ENCODE measurements at places on chromosomes 11 and 22.

- DNase-seq, result peak; percentile 46
These were observed 33.1 kb upstream of the CBX7 start for GRCh38 chr22:39185601-39186012.

DNA sequence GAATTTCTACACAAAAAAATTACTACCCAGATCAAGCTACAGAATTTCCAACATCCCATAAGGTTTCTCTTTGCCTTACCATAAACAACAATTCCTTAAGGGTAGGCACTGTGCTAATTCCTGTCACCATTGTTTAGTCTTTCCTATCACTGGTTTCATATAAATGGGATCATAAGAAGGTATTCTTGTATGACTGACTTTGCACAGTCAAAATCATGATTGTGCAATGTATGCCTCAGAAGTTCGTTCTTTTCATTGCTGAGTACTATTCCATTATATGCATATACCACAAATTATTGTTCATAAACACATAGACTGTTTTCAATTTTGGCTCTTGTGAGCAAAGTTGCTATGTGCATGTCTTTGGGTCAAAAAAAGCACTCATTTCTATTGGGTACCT is 611.6 kb upstream of the CADM1 start:
- DNase-seq, result no peak

GRCh38 chr11:107827041-107827440 is 31.5 kb downstream of the SLC35F2 start:
- DNase-seq, result no peak

GRCh38 chr11:69497221-69497787 is 15.8 kb downstream of the LINC01488 start:
- peak; percentile 93 for DNase-seq

GRCh38 chr11:110295531-110296225 is 736 bp downstream of the RDX start:
- DNase-seq, result peak; percentile 39

- no peak for DNase-seq
These were observed 127.0 kb upstream of the CTSC start for GRCh38 chr11:88464528-88464927.

DNA sequence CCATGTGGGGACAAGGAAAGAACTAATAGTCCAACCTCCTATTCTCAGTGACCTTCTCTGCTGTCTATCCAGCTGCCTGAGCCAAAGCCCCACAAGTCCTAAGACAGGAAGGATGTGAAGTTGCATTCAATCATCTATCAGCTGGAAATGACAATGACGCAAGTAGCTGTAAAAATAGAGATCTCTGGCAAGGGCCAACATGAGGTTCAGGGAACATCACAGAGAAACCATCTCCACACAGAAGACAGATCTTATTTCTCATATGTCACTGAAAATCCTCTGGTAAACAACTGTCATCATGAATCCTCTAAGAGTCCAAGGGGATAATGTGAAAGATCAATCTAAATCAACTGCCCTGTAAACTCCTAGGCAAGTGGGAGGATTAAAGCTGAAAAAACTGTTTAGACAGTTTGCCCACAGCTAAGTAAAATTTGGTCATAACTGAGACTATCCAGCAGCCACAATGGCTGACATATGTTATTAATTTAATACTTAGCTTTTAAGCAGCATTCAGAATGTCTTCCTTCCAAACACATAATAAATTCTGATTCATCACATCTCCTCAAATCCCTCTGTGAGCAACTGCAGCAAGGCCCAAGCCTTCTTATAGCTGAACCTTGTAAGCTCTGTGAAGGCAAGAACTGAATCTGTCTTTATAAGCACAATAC is 52.1 kb downstream of the ALG9 start:
- DNase-seq, result peak; percentile 73

DNA sequence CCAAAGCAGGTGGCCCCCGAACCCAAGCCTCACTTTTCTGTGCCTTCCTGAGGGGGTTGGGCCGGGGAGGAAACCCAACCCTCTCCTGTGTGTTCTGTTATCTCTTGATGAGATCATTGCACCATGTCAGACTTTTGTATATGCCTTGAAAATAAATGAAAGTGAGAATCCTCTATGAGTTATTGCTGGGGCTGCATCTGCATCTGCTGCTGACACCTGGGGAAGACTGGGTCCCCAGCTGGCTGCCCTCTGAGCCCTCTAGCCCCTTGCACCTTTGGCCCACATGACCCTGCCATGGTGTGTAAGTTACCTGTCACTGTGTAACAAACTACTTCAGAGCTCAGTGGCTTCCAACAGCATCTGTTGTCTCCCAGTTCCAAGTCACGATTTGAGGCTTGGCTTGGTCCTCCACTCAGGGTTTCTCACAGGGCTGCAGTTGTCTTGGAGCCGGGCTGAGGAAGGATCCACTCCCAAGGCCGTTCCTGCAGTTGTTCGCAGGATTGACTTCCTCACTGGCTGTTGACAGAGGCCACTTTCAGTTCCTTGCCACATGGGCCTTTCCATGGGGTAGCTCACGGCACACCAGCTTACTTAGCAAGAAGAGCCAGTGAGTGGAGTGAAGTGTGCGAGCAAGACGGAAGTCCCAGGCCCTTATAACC is 13.5 kb upstream of the UVRAG start:
- no peak for DNase-seq

GRCh38 chr11:44954051-44954906 is 3.6 kb upstream of the TP53I11 start:
- DNase-seq, result no peak

DNA sequence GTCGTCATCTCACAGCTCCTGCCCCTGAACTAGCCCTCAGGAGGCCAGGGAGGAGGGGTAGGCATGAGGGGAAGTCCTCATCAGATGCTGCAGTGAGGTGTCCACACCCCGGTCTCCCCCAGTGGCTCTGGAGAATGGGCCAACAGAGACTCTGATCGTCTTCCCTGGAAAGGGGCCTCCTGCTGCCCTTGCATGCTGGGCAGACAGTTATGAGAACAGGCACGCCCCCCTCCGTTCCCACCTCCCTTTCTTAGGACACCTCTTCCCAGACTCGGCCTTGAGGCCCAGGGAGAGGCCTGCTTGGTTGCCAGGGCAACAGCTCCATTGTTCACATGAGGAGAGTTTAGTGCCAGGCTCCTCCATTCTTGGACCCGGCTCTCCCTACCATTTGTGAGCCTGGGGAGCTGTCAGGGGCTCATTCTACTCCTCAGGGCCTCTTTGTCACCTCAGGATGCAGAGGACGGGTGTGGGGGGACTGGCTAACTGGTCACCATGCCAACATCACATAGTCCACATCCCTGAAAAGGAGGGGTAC is 157.7 kb downstream of the TTC17 start:
- DNase-seq, result no peak

DNA sequence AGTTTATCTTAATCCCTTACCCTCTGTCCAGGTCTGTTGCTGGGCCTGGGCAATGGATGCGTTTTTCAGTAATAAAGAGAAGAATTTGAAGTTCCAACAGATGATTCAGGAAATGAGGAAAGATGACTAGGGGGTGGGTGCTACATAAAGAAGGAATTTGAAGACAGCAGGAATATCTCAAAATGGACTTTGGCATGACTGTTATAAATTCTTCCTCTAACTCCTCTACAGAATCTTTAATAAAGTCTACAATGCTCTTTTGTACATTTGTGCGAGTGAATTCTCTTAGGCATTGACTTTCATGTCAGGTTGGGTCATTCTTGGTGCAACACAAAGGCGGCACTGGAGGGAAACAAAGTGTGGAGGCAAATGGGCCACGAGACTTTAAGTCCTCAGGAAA is 35.1 kb upstream of the PRSS23 start:
- no peak for DNase-seq

DNA sequence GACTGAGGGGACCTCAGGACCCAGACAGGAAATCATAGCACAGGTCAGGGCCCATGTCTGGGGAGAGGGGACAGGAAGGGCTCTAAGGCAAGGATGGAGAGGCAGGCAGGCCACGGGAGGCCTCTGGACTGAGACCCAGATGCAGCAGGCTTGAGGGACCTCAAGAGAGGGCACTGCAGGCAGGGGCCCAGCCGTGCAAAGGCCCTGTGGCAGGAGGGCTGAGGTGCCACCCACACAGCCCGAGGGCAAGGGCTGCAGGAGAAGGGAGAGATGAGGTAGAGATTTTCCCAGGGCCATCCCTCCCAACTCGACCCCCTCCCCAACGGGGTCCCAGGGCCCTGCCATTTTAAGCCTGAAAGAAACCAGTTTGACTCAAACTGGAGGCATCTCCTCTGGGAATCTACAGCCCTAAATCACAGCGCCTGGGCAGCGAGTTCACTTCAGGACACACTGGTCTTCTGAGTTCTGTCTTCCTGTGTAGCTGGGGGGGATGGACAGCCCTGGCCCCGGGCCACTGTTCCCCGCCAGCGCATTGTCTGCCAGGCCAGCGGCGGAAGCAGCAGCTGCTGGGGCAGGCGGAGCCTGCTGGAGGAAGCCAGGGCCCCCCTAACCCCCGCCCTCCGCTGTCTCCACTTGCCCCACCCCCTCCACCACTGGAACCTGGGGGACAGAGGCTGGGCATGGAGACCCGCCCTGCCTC is 20.3 kb upstream of the WNT7B start:
- DNase-seq, result peak; percentile 96

GRCh38 chr22:27128461-27129085 is 471.2 kb downstream of the MIAT start:
- no peak for DNase-seq

DNA sequence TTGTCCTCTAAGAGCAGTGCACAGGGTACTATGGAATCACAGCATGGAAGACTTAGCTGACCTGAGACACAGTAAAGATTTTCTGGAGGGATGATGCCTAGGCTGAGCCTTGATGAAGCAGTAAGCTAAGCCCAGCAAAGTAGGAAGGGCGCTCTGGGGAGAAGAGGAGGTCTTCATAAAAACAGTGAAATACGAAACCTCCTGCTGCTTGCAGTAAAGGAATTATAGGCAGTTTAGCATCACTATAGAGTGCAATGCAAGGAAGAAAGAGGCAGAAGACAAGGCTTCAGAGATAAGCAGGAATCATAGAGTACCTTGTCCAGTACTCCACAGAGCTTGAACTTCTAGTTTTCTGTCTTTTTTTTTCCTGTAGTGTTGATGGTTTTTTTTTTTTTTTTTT is 555.7 kb upstream of the CADM1 start:
- DNase-seq, result no peak

DNA sequence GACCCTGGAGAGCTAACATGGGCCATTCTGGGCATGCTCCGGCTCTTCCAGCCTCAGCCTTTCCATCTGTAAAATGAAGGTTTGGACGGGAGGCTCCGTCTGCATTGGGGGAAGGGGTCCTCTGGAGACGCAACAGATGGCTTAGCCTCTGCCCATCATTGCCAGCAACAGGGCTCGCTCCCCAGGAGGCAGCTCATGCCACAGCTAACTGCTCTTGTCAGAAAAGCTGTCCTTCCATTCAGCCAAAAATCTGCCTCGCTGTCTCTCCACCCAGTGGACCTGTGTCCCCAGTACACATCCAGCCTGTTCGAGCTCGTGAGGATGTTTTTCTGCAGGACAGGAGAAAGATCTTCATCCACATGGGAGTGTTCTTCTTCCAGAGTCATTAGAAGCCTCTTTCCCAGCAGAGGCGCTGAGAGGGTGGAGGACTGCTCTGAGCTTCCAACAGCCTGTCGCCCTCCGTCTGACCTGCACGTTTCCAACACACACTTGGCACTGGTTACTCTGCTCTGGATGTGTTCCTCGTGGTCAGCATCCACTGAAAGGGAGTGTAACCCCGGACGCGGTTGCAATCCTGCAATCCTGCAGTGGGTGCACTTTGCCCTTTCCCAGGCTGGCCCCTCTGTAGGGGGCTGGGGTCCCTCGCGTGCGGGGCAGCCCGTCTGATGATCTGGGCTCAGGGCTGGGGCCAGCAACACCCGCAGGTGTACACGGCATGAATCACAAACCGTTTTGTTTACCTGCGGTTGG is 1340.9 kb downstream of the TBC1D22A start:
- no peak for DNase-seq

GRCh38 chr11:2570841-2571597 is 126.2 kb downstream of the KCNQ1 start:
- DNase-seq, result no peak

- peak; percentile 40 for DNase-seq
These were observed 38.3 kb upstream of the HMGXB4 start for GRCh38 chr22:35219012-35219411.

DNA sequence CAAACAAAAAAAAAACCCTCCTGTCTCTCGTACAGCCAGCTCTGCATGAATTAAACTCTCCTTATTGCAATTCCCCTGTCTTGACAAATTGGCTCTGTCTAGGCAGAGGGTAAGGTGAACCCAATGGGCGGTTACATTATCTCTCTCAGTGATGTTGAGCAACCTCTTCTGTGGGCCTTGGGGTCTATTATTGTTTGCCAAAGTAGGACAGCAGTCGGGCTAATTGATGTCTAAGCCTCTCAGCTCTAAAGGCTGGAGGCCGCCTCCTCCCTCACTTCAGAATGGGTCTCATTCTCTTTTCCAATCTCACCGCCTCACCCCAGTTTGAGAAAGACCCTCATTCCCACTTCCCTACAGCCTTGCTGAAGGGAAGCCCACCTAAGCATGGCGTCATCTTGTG is 1.3 kb upstream of the SLC25A45 start:
- DNase-seq, result no peak

DNA sequence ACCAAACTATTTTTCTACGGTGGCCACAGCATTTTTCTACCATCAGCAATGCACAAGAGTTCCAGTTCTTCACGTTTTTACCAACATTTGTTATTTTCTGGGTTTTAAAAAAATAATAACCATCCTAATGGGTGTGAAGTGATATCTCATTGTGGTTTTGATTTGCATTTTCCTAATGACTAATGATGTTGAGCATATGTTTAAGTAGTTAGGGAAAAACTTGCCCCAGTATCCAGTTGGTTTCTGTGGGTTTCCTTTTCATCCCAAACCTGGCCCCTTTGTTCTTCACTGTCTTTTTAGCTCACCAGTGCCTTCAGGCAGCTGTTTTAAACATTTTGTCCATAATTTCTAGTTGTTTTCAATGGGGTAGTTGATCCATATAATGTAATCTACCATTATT is 14.7 kb upstream of the PTS start:
- no peak for DNase-seq

DNA sequence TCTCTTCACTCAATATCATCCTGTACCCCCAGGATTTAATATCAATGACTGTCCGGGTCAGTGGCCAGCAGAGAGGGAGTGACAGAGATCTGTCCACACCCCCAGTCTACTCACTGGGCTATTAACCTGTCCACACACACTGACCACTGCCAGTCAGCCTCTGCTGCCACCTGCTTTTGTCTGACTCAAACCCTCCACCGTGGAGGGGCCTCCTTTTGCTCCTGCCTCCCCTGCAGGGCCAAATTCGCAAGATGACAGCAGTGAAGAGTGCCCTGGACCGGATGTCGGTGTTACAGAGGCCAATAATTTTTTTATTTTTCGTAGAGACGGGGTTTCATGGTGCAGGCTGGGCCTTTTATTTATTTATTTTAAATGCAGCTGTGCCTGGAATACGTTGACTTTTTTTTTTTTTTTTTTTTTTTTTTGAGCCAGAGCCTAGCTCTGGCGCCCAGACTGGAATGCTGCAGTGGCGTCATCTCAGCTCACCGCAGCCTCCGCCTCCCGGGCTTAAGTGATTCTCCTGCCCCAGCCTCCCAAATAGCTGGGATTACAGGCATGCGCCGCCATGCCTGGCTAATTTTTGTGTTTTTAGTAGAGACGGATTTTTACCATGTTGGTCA is 5.1 kb downstream of the PDXP start:
- DNase-seq, result no peak

All from choroid plexus epithelial cell (primary cell).